ENCODE measurements at places on chromosomes 11 and 22. TPM values are rescaled to one million over a fixed set of nuclear protein-coding genes. Genes with fewer than 3 reads are reported as not detected.
A peak's percentile ranks its signal among the peaks of the same experiment; 100 is the strongest.

Gene MISFA
- 2.8 TPM for total RNA-seq

Gene MMP8
- not detected for total RNA-seq

Gene TH
- total RNA-seq, result not detected

Gene TPBGL
- total RNA-seq, result not detected

Gene CCDC89
- total RNA-seq, result 7.9 TPM

Gene OR8H3
- total RNA-seq, result not detected

Gene MMP1
- 13.2 TPM for total RNA-seq

Gene INS
- total RNA-seq, result not detected

Gene DRAP1
- total RNA-seq, result 317 TPM

Gene FGF4
- 0.08 TPM for total RNA-seq

Gene NELL1
- not detected for total RNA-seq

Gene RAG1
- total RNA-seq, result 1.1 TPM

DNA sequence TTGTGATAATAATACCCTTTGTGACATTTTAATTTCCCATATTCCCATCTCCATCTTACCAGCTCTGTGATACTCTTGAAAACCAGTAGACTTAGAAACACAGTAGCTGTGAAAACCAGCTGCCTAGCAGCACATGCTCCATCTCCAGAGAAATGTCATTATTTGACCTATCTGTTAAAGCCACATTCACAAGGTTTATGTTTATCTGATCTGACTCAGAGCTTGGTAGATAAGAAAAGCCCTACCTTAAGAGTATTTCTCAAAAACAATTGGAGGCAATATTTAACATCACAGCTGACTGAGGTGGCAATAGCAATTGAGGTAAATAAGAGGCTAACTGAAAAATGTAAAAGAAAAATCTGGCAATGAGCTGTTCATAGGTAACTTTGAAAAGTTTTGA, 8.1 kb upstream of the ANO3 start:
- DNase-seq, result peak; percentile 11

GRCh38 chr11:73406131-73406530, 29.9 kb downstream of the RELT start:
- DNase-seq, result no peak

DNA sequence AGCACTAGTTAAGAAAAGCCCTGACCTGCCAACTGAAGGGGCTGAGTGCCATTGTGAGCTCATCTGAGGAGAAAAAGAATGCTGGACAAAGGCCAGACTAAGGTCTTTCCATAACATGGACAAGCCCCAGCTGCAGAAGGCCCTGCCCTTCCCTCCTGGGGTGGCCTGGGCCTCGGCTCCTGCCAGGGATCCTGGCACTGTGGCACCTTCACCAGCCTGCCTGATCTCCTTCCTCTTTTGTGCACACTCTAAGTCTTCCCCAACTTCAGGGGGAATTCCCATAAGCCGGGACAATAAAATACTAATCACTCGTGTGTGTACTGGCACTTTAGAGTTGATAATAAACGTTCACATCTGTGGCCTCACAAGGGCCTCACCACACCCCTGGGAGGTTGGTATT, 9.9 kb downstream of the TMPRSS13 start:
- DNase-seq, result no peak

GRCh38 chr11:67732045-67732787, 57.8 kb upstream of the ALDH3B2 start:
- DNase-seq, result no peak

- peak; percentile 71 for DNase-seq
Observed at GRCh38 chr11:107549253-107549953, 16.1 kb downstream of the ALKBH8 start.

- no peak for DNase-seq
Observed at GRCh38 chr11:94107363-94107762, 21.3 kb upstream of the PANX1 start.

DNA sequence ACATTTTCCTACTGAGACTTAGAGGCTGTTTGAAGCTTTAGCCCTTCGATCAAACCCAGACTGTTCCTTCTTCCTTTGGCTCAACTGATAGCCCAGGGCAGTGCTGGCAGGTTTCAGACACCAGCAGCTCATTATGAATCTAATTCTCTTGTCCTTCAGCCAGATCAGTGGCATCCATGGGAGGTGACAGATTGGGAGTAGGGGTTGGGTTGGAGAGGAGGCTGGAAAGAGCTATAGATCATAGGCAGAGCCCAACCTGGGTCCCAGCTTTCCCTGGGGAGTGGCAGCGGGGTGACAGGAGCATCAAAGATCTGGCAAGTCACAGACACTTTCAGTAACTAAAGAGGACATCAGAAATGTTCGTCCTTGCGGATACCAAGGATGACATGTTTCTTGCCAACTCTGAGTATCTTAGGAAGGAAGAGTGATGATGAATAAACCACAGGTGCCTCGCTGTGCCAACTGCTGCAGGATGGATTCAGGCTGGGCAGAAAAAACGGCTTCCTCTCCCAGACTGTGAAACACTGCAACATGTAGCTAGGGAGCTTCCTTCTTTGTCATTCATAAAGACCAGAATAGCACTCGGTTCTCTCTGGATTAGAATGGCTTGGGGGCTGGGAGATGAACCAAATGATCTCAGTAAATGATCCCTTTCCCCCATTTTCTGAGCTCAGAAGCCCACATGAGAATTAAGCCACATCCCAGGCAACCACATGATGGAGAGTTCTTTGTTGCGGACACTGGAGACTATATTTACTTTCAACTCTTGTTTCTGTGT, 19.1 kb downstream of the ABCC8 start:
- DNase-seq, result no peak

GRCh38 chr11:84056653-84057376, 770.6 kb upstream of the CCDC90B start:
- no peak for DNase-seq

DNA sequence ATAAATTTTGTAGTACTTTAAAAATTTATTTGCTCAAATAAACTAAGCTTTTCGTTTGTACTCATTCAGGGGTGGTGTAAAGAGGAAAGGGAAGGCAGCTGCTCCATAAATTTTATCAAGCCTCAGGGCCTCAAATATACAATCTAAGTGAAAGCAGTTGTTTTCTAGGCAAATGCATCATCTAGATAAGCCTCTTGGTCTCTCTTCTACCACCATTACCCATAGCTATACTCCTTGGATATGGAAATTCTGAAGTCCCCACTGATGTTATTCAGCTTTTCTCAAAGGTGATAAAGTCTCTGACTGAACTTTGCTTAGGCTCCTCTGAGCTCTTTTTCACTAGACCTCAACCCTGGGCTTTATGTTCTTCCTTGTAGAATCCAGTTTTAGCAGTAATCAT, 1313.1 kb downstream of the JRKL start:
- DNase-seq, result no peak

- peak; percentile 89 for DNase-seq
Observed at GRCh38 chr11:36500315-36500721, 9.8 kb downstream of the TRAF6 start.

GRCh38 chr11:103070142-103070541, 21.8 kb downstream of the DCUN1D5 start:
- no peak for DNase-seq

DNA sequence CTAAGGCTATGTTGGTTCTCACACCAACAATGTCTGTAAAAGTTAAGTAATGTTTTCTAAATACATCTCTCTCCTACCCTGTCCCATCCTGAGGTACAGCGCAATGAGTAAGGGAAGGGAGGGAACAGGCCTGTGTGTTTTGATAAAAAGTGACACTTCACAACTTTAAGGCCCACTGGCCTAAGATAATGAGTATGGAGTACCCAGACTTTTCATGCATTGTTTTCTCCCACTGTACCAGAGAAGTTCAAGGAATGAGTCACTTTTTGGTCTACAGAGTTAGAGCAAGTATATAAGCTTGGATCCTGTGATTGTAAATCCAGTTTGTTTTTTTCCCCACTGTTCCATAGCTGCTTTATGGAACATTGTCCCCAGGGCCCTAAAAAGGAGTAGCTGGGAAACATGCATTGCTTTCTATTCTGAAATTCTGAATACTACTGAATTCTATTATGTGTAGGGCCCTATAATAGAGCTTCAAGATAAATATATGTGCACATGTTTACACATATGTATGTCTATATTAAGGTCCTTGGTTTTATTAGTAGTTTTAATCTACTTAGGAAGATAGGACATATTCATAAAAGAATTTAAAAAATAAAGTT, 29.8 kb downstream of the KCNE3 start:
- DNase-seq, result peak; percentile 15

- DNase-seq, result no peak
Observed at GRCh38 chr11:132535830-132536229, 996.5 kb downstream of the OPCML start.

GRCh38 chr11:44604171-44604581, 38.7 kb downstream of the CD82 start:
- DNase-seq, result no peak

GRCh38 chr11:94217705-94218104, 86.7 kb upstream of the IZUMO1R start:
- no peak for DNase-seq

GRCh38 chr11:17850336-17850735, 115.8 kb downstream of the KCNC1 start:
- DNase-seq, result no peak

GRCh38 chr11:102572554-102573220, 42.1 kb upstream of the MMP7 start:
- no peak for DNase-seq

DNA sequence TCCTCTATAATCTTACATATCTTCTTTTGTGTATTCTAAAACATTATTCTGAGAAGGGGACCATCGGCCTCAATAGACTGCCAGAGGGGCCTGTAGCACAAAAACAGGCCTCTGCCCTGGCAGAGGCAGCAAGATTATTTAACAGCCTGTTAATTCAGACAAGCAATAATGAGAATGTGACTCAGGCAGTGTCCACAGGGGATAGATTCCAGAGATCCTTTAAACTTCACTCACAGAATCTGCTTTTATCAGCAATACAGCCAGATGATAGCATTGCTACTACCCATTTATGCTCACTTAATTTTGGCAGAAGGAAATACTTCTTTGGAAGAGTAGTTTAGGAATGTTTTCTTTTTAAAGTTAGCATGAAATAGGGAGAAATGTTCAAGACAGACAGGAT, 44.9 kb downstream of the AAMDC start:
- DNase-seq, result peak; percentile 57

- peak; percentile 29 for DNase-seq
Observed at GRCh38 chr11:123590296-123590912, 64.0 kb downstream of the SCN3B start.

- DNase-seq, result no peak
Observed at GRCh38 chr11:23959462-23959861, 537.4 kb upstream of the LUZP2 start.

GRCh38 chr11:119533921-119534736, 111.2 kb upstream of the THY1 start:
- peak; percentile 70 for DNase-seq

DNA sequence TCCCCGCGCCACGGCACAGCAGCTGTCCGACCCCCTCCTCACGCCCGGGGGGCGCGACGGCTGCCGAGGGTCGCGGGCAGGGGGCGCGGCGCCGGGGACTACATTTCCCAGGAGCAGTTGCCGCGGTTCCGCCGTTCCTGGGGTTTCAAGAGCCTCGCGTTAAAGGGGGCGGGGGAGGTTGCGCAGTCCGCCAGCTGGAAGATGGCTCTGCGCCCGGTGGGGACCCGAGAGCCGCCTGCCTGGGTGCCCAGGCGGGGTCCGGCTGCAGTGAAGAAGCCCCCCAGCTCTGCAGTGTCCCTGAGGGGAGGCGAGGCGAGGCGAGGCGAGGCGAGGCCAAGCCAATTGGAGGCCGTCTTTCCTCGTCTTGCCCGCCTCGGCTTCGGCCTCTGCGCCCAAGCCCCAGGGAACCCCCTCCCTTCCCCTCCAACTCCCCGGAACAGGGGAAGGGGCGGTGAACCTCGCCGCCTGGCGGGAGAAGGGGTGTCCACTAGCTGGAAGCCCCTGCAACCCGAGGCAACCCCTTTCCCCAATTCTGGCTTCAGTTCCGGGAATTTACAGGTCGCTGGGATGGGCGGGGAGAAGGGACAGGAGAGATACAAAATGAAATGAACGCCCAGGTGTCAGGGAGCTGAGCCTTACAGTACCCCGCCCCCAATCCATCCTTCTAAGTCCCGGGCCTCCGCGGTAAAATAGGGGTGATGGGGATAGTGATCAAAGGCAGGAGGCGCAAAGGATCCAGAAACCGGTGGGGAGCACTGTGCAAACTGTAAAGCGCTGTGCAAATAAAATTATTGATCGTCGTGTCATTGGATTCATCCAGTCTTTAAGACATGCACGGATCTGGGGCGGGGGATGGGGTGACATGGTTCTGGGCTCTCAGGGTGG, 5.2 kb upstream of the GCAT start:
- DNase-seq, result no peak

- DNase-seq, result no peak
Observed at GRCh38 chr11:1511937-1512496, 25.4 kb upstream of the MOB2 start.

DNA sequence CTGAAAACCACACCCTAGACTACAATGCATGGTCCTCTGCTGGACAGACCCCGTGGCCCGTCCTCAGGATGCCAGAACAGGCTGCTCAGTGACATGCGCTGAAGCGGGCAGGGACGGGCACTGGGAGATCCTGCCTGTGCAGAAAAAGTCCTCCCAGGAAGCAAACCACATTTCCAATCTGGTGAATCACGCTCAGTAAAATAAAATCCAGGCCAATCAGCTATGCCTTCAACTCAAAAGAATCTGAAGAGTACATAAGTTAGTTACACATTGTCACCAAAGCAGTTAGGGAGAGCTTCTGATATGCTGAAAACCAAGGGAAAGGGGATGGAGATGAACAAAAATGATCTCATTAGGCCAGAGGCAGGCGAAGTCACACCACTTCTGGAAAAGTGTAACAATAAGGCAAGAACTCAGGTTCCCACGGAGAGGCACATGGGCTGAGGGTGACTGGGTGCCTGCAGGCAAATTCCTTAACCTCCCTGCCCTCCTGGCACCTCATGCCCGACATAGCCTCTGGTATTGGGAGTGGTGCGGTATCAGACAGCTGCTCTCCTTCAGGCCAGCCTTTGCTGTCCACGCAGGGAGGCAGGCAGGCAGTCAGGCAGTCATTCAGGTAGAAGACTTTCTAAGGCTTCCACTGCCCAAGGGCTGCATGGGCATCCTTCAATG, 66.4 kb downstream of the APOL5 start:
- no peak for DNase-seq

DNA sequence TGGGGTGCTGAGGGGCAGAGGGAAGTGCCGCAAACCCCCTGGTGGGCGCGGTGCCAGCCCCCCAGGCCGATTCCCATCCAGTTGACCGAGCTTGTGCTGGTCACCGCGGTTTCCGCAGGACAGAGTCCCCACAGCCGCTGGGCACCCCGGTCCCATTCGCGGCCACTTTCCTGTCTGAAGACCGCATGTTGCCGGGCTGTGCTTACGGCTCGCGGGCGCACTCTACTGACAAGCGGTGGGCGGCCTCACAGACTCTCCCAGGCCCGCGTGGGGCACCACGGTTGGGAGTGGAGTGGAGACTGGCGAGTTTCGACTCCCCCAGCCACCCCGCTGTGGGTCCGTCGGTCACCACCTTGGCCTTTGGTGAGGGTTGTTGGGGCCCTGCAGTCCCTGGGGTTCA, 648 bp upstream of the H19 start:
- no peak for DNase-seq
